K562 (cell line): ENCODE measurements at places on chromosomes 1 and 21.
A peak's percentile ranks its signal among the peaks of the same experiment; 100 is the strongest.

DNA sequence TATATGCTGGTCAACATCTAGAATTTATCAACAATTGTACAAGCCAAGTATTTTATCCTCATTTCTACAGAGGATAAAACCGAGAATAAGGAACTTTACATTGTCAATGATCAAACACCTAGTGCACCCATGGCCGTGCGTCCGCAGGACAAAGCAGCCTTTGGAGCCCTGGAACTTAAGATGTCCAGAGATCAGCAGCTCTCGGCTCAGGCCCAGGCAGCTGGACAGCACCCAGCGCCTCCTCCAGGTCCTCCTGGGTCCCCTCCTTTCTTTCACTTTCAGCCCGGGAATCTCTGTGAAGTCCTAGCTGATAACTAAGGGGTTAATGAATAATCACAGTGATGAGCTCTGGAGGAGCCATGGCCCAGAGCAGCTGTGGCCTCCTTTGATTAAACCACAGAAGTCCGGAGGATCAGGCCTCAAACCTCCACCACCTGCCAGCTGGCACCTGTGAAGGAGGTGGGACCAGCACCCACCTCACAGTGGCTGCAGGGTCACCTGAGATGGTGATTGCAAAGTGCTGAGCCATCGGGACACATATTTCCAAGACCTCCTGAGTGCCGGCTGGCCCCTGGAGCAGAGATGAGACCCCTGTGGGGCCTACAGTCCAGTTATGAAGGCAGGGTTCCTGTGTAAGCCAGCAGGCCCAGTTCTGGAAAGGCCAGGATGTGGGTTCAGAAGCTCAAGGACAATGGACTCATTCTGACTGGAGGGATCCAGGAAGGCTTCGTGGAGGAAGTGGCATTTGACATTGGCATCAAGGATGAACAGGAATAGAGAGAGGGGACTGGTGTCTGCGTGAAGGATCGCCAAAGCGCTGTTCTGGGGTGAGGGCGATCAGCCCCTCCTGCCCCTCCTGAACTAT, 11.6 kb upstream of the SAMD11 start:
- no peak for DNase-seq
- H3K4me1 ChIP-seq: peaks cover 60% of the 10 kb centered on the region
- H3K36me3 ChIP-seq: no peaks in the 10 kb centered on the region
- H3K4me3 ChIP-seq: no peak overlapping the region
- H3K27me3 ChIP-seq: peaks cover 38% of the 10 kb centered on the region

- H3K27ac ChIP-seq: no peak overlapping the region
- no peaks in the 10 kb centered on the region for H3K36me3 ChIP-seq
- no peak overlapping the region for H3K4me3 ChIP-seq
- no peaks in the 10 kb centered on the region for H3K27me3 ChIP-seq
- DNase-seq: no peak
Measured at GRCh38 chr1:68276448-68276847, 44.1 kb upstream of the WLS start.

DNA sequence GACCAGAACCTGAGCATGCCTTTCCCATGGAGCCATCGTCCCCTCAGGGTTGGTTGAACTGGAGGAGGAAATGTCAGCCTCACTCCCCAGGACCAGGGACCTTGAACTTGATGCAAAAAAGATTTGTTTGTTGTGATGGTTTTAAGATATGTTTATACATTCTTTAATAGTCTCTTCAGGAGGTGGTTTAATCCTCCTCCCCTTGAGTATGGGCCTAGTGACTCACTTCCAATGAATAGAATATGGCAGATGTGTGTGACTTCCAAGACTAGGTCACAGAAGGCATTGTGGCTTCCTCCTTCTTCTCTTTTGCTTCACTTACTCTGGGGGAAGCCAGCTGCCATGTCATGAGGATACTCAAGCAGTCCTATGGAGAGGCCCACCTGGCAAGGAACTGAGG, 81.7 kb upstream of the WNT4 start:
- peaks cover 42% of the 10 kb centered on the region for H3K27me3 ChIP-seq
- no peak overlapping the region for H3K27ac ChIP-seq
- no peaks in the 10 kb centered on the region for H3K4me1 ChIP-seq
- DNase-seq: no peak

DNA sequence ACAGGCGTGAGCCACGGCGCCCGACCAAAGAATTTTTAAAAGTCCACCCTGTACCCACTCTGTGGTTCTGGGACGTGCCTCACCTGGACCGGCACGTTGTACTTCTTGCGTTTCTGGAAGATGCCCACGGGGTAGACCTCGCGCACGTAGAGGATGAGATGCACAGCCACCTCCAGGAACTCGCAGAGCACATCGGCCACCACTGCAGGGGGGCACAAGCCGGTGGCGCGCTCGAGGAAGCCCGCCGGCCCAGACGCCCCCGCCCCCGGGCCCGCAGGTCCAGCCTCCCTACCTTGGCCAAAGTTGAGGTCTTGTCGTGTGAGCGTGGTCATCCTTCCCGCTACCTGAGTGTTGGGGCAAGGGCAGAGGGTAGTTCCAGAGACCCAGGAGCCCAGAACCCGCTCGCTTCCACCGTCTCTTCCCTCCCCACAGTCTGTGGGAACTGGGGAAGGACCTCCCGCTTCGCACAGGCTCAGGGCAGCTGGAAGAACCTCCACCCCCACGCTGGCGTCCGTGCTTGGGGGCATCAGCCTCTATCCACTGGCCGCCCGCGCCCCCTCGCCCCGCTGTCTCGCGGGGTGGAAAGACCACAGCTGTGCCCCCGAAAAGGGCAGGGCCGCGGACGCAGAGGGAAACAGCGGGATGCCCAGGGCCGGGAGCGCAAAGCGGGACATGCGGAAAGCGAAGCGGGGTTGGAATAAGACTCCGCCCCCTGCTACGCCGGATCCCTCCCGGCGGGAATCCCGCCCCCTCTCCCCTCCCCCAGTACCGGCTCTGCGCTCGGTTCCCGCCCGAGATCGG, 478 bp downstream of the MAD2L2 start:
- no peaks in the 10 kb centered on the region for H3K27me3 ChIP-seq
- peaks cover 39% of the 10 kb centered on the region for H3K36me3 ChIP-seq
- H3K4me1 ChIP-seq: peaks cover 34% of the 10 kb centered on the region
- DNase-seq: no peak
- H3K4me3 ChIP-seq: peak overlapping the region; percentile 99

- peak overlapping the region; percentile 7 for H3K4me3 ChIP-seq
- DNase-seq: peak; percentile 19
- H3K36me3 ChIP-seq: no peaks in the 10 kb centered on the region
- peak overlapping the region; percentile 76 for H3K27ac ChIP-seq
- H3K27me3 ChIP-seq: no peaks in the 10 kb centered on the region
Measured at GRCh38 chr1:86933562-86934377, 19.3 kb downstream of the HS2ST1 start.

GRCh38 chr1:5943343-5944124, 48.7 kb downstream of the NPHP4 start:
- no peaks in the 10 kb centered on the region for H3K4me1 ChIP-seq
- H3K4me3 ChIP-seq: no peak overlapping the region
- H3K36me3 ChIP-seq: peaks cover 32% of the 10 kb centered on the region; the same call in 2 of the 3 replicates
- H3K27me3 ChIP-seq: no peaks in the 10 kb centered on the region

DNA sequence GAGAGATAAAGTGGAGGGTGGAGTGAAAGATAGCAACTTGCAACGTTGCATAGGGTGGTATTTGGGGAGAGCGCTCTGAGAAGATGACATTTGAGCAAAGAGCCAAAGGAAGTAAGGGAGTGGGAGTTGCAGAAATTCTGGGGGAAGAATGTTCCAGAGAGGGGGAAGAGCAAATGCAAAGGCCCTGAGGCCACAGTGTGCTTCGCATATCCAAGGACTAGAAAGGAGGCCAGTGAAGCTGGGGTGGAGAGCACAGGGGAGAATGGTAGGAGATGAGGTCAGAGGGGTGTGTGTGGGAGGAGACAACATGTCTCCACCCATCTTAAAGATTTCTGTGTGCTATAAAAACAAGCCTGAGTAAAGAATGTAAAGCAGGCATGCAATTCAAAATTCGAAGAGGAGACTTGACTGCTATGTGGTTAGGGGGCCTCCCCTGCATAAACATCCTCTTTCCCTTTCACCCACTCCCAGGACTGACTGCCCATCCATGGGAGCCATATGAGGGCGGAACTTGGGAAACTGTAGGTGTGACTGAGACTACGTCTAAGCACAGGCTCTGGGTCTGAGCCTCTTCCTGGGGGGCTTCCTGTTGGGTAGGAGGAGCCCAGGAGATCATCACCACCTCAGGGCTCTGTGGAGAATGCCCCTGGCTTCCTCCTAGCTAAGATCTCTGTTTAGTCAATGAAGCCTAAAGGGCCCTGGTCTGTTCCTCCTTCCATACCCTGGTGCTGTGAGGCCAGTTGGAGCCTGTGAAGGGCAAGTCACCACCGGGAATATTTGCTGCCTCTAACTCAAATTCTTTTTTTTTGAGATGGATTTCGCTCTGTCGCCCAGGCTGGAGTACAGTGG, 2.9 kb upstream of the CLIC4 start:
- peaks cover 29% of the 10 kb centered on the region for H3K4me1 ChIP-seq
- H3K27ac ChIP-seq: peak overlapping the region; percentile 58; the same call in 2 of the 3 replicates
- H3K27me3 ChIP-seq: no peaks in the 10 kb centered on the region
- H3K36me3 ChIP-seq: no peaks in the 10 kb centered on the region
- peak; percentile 36 for DNase-seq
- no peak overlapping the region for H3K4me3 ChIP-seq

- no peak for DNase-seq
- no peaks in the 10 kb centered on the region for H3K36me3 ChIP-seq
- no peak overlapping the region for H3K4me3 ChIP-seq
- H3K4me1 ChIP-seq: no peaks in the 10 kb centered on the region
- H3K27me3 ChIP-seq: no peaks in the 10 kb centered on the region
Measured at GRCh38 chr1:168911370-168911769, 182.4 kb upstream of the DPT start.
